HTR-8/SVneo (cell line): ENCODE measurements at places on chromosomes 5 and 9.

DNA sequence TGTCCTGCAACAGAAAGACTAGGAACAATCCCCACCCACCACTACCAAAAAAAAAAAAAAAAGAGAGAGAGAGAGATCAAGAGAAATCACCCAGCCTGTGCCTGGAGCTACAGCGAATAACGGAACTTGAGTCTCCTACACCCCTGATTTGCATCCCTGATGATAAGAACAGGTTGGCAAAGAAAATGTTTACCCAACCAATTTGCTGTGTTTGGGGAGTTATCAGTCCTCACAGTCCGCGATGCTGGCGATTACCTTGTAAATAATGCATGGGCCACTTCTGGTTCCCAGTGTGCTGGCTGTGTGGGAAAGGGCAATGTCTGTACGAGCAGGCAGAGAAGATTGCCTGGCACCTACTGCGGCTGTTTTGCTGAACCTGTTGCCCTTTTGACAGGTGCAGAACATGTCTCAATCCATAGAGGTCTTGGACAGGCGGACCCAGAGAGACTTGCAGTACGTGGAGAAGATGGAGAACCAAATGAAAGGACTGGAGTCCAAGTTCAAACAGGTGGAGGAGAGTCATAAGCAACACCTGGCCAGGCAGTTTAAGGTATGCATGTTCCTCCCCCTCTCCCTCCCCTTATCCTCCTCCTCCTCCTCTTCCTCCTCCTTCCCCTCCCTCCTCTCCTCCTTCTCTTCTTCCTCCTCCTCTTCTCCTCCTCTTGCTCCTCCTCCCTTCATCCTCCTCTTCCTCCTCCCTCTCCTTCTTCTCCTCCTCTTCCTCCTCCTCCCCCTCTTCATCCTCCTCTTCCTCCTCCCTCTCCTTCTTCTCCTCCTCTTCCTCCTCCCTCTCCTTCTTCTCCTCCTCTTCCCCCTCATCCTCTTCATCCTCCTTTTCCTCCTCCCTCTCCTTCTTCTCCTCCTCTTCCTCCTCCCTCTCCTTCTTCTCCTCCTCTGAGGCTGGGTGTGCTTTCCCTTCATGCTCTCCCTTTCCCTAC lies 8.3 kb downstream of the OLFM1 start:
- DNase-seq, result no peak

- DNase-seq, result no peak
These were observed 6.4 kb downstream of the TMC1 start for GRCh38 chr9:72527801-72528195.

DNA sequence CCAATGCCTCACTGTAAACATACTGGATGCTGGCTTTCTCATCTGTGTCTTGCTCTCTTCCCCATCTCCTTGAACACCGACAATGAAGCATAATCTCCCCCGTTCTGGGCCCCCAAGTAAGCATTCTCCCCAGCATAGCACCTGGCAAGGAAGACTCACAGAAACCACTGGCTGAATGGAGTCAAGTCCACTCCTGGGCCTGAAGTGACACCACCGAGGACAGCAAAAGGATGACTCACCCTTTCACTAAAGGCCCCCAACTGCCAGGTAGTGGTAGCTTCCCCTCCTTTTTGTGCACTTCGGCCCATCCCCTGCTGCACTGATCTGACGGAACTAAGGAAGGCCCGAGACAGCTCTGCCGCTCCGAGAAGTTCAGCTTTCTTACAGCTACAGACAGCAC lies 9.4 kb downstream of the VDAC1 start:
- no peak for DNase-seq

DNA sequence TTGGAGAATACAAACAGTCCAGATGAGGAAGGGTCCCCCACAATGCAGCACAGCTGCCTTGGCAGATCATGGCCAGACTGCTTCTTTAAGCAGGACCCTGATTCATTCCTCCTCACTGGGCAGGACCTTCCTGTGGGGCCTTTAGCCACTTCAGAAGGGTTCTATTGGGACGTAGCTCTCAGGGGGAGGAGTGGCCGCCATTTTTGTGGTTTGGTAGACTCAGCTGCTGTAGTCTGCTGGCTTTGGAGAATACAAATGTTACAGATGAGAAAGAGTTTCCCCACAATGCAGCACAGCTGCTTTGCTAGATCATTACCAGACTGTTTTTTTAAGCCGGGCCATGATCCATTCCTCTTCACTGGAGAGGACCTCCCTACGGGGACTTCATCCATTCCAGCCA lies 57.4 kb downstream of the TMEM38B start:
- DNase-seq, result no peak

DNA sequence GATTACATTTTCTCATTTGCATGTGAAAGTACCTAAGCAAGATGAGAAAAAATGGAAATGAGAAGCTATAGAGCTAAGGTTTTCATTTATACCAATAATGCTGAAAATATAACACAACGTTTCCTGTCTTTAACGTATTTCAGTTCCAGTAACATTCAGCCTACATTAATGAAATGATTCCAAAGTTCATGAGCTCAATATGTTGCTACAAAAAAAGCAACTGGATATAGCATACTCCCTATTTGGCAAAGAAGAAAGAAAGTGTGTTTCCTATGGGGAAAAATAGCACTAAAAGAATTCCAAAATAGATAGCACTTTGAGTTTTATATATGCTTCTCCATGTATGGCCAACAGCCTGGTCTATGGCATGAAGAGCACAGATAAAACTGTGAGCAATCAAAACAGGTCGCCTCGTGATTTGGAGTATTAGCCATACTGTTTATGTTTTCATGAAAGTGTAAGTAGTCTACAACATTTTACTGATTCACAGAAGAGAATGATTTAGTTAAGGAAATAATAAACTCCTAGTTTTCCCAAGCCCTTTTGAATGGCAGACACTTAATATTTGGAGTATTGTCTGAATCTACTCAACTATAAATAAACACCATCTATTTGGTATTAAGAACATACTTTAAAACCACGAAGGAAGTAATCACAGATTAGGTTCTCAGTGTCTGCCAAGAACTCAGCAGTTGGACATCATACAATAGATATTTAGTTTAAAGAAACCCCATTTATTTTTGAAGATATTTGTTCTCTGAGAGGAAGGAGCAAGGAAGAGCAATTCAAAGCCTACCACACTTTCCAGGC lies 258.7 kb upstream of the RASA1 start:
- DNase-seq, result no peak

DNA sequence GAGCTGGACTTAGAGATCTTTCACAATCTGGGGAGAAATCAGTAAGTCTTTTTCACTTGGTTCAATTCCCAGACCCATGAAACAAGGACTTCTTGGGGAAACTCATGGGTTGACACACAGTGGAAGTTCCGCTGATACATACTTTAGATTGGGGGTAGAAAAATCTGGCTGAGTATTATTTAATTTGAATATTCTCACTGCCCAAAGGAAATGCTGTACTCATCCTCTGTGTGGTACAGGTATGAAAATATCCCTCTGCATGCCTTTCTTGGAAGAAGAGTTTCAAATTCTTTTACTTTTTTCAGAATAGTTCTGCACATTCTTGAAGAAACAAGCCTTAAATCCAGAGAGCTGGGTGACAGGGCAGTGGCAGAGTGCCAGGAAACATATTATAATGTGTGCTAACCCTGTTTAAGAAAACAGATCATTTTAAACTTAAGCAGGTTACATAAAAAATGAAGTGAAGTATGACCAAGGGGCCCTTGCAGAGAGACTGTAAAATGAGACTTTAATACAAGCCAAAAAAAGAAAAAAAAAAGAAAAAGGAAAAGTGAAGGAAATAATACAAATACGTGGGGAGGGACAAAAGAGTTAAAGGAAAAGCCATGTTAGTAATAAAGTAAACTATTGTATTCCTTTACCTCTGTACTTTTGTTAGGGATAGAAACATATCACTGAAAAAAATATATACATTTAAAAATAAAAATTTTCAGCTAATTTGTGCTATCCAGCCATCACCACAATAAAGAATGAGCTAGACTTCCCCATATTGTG lies 173.4 kb upstream of the NR3C1 start:
- DNase-seq, result peak; percentile 18

DNA sequence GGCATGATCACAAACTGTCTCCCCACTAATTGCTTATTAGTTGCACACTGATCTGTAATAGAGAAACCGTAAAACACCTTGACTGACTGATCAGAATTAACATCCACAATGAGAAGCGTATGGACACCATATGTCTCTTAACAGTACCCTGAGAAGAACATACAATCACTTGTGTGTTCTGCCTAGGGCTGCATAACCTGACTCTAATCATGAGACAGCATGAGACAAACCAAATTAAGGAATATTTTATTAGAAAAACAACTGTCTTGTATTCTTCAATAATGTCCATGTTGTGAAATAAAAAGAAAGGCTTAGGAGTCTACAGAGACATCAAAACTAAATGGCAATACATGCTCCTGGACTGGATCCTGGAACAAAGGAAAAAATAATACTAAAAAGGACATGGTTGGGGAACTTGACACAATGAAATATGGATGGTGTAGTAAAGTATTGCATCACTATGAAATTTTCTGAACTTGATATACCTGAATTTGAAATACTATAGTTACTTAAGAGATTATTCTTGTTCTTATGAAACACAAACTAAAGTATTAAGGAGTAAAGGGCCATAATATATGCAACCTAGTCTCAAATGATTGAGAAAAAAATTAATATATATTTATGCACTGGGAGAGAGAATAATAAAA lies 162.1 kb downstream of the CWC27 start:
- DNase-seq, result no peak

- no peak for DNase-seq
These were observed 3.2 kb downstream of the ELL2 start for GRCh38 chr5:95958310-95959014.

- no peak for DNase-seq
These were observed 56.0 kb upstream of the UBTD2 start for GRCh38 chr5:172339264-172340180.

DNA sequence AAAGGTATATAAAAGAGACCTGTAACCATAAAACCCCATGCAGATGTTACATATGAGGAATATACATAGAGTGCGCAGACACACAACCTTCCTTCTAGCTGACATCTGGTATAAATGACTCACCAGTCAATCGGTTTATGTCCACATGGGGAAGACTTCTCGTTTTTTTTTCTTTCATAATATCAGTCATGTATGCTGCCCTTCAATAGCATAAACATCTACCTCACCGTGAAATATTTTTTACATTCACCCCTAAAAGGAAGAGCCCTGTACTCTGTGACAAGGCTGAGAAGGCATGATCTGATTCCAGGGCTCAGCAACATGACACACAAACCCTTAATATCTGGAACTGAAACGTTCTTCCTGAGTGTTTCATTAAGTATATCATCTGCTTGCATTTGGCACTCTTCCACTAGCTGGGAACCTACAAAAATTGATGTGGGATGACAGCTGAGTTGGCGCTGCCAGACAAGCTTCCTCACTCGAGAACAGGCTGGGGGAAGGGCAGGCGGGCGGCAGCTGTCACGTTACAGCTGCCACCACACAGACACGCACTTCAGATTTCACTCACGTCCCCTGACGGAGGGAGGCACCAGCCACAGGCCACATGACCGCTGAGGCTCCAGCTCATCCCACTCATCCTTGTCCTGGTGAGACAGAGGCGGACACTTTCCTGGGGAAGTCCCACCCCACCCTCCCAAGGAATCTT lies 74.2 kb downstream of the SHB start:
- DNase-seq, result peak; percentile 48

DNA sequence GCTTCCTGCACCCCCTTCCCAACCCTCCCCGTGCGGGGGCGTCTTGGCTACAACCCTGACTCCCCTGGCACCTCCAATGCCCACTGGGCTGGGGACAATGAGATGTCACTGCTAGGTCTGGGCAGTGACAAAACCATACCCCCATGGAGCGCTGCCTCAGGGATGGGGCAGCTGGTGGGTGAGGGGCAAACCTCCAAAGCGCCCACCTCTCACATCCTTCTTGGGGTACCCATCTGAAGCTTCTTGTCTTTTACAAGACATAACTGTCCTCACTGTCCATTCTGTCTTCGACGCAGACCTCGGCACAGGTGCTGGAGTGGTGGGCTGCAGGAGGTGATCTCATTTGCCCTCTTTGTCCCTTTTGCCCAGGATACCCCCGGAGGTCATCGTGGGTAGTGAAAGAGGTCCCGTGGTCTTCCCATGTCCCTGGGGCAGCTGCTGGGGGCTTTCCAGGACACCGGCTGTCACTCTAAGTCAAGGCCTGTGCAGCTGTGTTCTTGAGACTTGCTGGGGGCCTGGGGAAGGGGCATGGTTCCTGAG lies 27.8 kb upstream of the CSF1R start:
- DNase-seq, result no peak

DNA sequence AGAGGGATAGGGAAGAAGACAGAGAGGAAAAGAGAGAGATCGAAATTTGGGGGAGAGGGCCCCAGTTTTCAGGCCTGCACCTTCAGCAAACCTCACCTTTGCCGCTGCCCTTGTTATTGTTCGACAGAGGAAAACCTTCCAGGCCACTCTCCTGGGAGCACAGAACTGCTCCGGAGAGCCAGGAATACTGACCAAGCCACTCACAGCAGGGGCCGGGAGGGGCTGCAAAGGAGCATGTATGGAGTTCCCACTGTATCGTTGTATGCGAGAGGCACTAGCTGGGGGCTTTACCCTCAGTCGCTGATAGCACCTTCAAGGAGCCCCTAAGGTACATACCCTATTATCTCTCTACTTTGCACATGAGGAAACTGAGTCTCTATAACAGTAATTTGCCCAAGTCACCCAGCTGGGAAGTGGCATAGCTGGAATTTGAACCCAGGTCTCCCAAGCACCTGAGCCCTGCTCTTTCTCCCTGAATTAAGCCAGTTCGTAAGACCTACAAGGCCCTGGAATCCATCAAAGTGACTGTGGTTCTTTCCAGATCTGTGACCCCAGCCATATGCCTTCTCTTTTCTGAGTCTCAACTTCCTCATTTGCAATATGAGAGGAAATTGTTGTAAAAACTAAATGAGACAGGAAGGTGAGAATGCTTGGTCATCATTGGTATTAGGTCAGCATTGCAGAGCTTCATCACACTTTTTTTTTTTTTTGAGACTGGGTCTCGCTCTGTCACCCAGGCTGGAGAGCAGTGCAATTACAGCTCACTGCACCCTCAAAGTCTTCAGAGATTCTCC lies 21.0 kb upstream of the FOXE1 start:
- no peak for DNase-seq

- no peak for DNase-seq
These were observed 88.9 kb upstream of the TBCA start for GRCh38 chr5:77864997-77865396.

GRCh38 chr5:160901656-160902055 lies 49.6 kb upstream of the ATP10B start:
- DNase-seq, result no peak

- DNase-seq, result no peak
These were observed 54.8 kb upstream of the ADAMTS2 start for GRCh38 chr5:179400020-179400419.

GRCh38 chr9:83665580-83666200 lies 42.1 kb downstream of the UBQLN1 start:
- no peak for DNase-seq

- DNase-seq, result no peak
These were observed 17.4 kb upstream of the RIC1 start for GRCh38 chr9:5611321-5612184.

- no peak for DNase-seq
These were observed 20.4 kb downstream of the DCAF12 start for GRCh38 chr9:34106110-34106509.

- peak; percentile 51 for DNase-seq
These were observed 28.8 kb upstream of the FAT2 start for GRCh38 chr5:151619812-151620460.
